ENCODE measurements at places on chromosomes 3 and 15.

DNA sequence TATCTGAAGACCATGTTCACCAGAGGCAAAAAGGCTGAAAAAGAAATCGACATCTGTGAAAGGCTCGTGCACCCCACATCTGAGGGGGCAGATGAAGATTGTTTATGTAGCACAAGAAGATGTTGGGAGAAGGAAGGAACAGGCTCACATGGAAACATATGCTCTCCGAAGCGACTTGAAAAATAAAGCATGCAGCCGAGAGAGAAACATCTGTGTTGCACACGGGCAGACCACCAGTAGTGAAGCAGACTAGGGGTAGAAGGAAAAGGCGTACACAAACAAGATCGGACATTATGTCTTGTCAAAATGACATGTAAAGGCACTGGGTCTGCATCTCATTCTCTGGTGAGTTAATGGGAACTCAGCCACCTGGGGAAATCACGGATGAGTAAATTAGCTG lies 356.5 kb downstream of the ZIC4 start:
- DNase-seq, result no peak

GRCh38 chr3:195114786-195115599 lies 156.0 kb downstream of the XXYLT1 start:
- DNase-seq, result no peak

GRCh38 chr15:63950911-63951481 lies 95.3 kb downstream of the DAPK2 start:
- no peak for DNase-seq

- DNase-seq, result no peak
Observed at GRCh38 chr3:97510795-97511194, 253.8 kb upstream of the ARL6 start.

DNA sequence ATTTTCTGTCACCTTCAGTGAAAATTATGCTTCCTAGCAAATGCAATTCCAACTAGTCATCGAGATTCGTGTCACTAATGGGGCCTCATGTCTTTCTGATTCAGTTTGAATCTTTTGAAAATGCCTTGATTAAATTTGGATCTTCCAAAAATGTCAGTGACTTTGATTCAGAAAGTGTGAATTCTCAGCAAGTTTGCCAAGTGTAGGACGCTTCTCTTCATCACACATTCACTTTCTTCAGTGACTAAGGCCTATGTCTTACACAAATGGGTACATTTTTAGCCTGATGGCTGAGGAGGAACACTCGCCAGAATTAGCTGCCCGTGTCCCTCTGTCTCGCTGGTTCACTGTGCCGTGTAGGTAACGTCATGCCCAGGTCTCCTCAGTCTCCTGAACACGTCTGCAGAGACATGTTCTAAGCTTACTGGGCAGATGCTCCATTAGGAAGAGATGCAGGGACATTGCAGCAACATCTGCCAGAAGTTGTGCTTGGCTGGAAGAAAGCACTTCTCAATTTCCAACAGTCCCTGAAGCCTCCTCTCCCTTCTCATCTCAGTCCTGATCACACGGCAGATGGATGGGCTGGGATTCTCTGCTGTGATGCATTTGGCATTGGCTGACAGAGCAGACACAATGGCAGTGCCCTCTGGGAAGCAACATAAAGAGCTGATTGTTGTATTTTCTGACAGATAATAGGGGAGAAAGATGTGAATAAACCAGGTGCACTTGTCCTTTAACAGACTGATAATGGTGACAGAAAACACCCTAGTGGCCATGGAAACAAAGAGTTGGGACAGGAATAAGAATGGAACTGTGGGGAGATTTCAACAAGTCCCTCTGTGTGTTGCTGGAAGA lies 29.1 kb upstream of the LYZL4 start:
- no peak for DNase-seq

GRCh38 chr15:70879401-70879800 lies 12.8 kb downstream of the THAP10 start:
- no peak for DNase-seq

DNA sequence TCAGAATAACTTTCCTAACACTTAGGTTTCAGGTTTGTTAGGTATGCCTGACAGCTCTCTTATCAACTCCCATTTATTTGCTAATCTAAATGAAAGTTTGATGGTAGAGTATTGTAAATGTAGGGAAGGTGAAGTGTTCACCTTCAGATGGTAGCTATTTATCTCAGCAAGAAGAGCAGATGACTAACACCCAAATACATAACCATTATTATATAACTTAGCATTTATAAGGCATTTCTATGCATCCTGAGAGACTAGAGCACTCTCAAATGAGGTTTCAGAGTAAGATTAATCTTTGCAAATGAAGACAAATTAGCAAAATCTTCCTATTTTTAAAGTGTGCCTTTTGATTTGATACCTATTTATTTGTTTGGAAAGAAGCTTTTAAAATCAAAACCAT lies 143.8 kb downstream of the IGF1R start:
- DNase-seq, result no peak

- no peak for DNase-seq
Observed at GRCh38 chr3:156751461-156752025, 74.6 kb upstream of the LEKR1 start.

DNA sequence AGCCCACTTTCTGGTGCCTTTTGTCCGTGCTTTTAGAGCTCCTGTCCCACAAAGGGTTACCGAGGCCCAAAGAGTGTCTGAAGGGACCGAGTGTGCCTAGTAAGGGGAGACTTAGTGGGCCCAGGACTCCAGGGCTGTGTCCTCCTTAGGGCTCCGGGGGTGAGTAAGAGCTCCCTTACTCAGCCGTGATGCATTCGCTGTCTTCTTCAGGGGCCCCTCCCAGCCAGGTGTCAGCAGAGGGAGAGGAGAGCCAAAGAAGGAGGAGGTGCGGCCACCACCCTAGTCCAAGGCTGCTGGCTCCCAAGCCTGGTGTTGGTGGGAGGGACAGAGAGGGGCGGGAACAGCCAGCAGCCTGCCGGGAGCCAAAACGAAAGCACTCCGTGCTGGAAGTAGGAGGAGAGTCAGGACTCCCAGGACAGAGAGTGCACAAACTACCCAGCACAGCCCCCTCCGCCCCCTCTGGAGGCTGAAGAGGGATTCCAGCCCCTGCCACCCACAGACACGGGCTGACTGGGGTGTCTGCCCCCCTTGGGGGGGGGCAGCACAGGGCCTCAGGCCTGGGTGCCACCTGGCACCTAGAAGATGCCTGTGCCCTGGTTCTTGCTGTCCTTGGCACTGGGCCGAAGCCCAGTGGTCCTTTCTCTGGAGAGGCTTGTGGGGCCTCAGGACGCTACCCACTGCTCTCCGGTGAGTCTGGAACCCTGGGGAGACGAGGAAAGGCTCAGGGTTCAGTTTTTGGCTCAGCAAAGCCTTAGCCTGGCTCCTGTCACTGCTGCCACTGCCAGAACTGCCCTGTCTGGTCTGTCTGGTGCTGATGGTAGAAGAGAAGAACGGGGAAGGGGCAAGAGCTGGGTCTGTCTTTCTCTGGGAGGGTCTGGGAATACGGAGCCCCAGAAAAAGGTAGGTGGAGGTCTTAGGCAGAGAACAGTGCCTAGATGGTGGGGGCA lies at the start of gene IL17RC:
Gene IL17RC, plus strand, starts transcription at position 365 of the 947 bp plus-strand sequence. Its CDS starts 218 bp downstream, at position 583.
- no peak for DNase-seq

GRCh38 chr3:9351709-9352126 lies 11.1 kb upstream of the THUMPD3 start:
- no peak for DNase-seq

DNA sequence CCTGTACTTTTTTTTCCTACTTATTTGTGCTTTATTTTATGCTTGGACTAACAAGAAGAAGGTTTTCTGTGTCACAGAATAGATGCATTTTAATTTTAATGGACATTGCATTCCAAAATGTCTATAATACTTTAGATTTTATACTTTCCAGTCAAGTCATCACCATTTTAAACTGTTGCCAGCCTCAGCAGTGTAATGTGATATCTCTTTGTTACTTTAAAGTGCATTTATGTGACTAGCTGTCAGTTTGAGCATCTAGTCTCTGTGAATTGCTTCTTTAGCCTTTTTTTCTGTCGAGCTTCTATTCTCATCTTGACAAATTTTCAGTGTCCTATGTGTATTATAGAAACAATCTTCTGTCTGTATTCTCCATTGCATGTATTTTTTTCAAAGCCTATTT lies 511.4 kb upstream of the CBLB start:
- DNase-seq, result no peak

DNA sequence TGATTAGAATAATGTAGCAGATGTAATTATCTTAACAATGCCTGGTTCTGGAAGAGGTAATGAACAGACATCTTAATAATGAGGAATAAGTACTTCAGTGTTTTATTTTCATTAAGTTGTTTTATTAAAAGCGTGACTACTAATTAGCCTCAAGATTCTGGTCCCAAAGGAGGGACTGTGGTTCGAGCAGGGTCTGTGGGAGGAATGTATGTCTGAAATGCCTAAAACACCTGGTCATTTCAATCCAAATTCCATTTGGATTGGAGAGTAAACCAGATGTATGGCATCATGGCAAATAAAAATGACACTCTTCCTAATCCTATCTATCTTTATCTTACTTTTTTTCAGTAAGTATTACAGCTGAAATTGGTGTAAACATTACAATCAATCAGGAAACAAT lies 243.2 kb downstream of the PDZRN3 start:
- no peak for DNase-seq

- DNase-seq, result no peak
Observed at GRCh38 chr3:15633766-15634598, 32.4 kb downstream of the BTD start.

GRCh38 chr3:125443923-125444322 lies 68.8 kb upstream of the ZNF148 start:
- no peak for DNase-seq

- DNase-seq, result no peak
Observed at GRCh38 chr3:64895106-64895990, 207.5 kb upstream of the ADAMTS9 start.

- DNase-seq, result no peak
Observed at GRCh38 chr3:142910280-142910679, 21.4 kb upstream of the PCOLCE2 start.

GRCh38 chr3:159458010-159458409 lies 530.6 kb upstream of the IL12A start:
- DNase-seq, result no peak

DNA sequence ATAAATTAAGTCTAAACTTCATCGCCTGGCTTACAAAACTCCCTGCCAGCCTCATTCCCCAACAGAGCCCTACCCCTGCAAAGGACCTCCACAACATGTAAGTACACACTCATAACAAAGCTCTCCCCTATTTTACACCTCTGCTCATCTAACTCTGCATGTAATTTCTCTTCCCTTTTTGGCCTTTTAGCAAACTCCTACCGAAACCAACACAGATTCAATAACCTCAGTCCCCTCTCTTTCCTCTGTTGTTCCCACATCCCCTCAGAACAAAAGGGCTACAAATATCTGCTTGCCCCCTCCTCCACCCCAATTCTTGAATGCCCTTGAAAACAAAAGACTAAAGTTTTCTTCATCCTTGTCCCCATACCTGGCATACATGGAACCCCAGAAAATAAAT lies 662 bp downstream of the UBL7 start:
- DNase-seq, result no peak

DNA sequence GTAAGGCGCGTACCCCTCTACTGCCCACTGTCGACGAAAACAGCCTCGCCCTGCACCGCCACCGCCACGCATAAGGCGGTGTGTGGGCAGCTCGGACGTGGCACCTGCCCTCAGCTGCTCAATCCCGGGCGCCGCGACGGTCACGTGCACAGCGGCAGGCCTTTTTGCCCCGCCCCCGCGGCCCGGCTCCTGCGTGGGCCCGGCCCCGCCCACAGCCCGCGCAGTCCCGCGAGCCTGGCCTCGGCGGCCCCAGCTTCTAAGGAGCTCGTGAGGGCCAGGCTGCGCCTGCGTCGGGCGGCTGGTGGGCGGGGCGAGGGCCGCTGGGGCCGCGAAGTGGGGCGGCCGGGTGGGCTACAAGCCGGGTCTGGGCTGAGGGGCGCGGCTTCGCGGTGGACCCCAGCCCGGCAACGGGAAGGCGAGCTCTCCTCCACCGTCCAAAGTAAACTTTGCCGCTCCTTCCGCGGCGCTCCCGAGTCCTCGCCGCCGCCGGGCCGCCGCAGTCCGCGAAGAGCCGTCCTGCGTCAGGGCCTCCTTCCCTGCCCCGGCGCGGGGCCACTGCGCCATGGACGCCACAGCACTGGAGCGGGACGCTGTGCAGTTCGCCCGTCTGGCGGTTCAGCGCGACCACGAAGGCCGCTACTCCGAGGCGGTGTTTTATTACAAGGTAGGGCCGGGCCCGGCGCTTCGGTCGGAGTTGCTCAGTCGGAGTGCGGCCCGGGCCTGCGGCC lies at the start of gene CAPN7:
Gene CAPN7, plus strand, starts transcription at position 313 of the 728 bp plus-strand sequence. Its CDS starts 250 bp downstream, at position 563.
- DNase-seq, result peak; percentile 22

DNA sequence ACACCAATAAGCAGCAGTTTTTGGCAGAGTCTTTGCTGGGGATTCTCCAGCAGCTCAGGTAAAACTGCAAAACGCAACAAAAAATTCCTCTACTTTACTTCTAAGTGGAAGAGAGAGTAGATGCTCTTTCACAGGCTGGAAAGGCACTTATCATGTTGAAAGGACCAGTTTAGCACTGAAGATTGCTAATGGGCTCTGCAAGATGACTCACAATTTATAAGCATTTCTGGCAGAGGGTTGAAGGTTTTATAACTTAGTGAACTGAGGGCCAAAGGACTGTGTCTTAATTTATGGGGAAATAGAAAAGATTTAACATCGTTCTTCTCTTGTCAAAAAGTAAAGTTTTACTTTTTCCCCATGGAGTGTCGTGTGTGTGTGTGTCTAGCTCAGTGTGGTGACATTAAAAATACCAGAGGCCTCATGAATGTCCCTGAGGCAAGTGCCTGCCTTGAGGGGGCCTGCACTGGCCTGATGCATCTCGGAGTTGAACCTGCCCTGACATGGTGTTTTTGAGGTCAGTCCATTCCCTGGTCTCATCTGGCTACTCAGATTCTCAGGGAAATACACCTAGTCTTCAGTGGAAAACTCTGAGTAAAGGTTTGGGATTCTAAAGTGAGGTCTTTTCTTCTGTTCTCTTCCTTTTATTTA lies 1092.0 kb downstream of the NAALADL2 start:
- no peak for DNase-seq

GRCh38 chr15:86935841-86936240 lies 856.2 kb downstream of the AGBL1 start:
- no peak for DNase-seq

DNA sequence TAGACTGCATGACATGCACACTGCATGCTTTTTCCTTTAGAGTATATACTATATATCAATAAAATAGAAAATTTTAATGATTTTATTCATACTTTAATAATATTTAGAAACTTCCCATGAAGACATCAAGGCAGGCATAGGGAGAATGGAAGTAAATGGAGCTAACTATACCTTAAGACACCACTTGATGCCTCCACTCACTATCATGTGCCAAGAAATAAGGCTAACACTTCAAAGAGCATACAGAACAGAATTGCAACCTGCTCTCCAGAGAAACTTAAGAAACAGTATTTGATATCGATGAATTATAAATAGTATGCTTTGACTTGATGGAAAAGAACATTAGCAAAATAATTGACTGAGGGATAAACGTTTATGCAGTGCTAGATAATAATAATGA lies 192.6 kb upstream of the MBNL1 start:
- DNase-seq, result no peak

DNA sequence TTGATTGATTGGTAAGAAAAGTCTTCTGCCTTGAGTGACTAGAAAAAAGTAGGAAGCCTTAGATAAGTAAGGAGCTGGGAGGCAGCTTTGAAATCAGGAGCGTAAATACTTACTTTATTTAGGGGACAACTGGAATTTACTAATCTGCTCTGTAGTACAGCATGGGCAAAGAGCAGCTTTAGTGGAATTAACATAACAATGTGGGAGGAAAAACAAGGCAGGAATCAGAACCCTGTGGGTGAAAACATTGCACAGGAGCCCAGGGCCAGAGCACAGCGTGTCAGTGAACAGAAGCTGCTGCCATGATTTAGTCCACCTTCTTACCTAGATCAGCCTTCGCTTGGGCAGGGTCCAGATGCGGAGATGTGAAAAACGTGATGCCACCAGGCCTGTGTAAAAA lies 14.6 kb downstream of the FMN1 start:
- no peak for DNase-seq
